ENCODE measurements at places on chromosomes 4 and X.

GRCh38 chr4:103634236-103634635 is 85.5 kb downstream of the TACR3 start:
- H3K27me3 ChIP-seq: no peaks in the 10 kb centered on the region
- H3K36me3 ChIP-seq: no peaks in the 10 kb centered on the region
- DNase-seq: no peak
- no peak overlapping the region for H3K4me3 ChIP-seq
- H3K27ac ChIP-seq: no peak overlapping the region

DNA sequence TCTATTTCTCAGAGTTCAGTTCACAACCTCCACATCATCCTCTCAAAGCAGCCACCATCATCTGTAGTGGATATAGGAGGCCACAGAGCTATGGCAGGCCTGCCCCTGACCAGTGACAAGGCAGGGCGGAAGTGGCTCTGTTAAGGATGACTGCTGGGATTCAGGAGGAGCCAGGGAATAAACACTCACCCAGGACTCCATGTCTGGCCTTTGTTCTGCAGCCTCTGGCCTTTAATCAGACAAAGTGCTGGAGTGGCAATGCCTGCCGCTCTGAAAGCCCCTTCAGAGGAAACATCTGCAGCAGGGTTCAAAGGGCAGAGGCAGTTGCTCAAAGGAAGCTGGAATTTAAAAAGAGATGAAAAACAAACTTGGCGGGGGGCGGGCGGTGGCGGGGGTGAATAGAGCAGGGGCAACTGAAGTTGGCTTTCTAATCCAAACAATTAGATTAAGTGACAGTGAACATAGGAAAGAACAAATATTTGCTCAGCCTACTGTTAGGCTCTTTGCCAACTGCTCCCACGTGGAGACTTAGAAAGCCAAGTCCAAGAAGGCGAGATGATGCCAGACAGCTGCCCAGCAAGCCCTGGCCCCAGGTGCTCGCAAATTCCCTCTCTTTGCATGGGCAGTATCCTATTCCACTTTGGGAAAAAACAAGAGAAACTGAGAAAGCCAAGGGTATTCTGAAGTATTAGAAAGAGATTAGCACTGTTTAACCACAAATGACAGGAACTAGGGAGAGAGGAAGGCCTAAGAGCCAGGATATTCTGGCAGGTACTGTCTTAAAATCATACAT is 5.5 kb downstream of the MPP1 start:
- H3K36me3 ChIP-seq: no peaks in the 10 kb centered on the region
- no peak overlapping the region for H3K27ac ChIP-seq
- H3K4me1 ChIP-seq: peaks cover 14% of the 10 kb centered on the region
- H3K27me3 ChIP-seq: no peaks in the 10 kb centered on the region
- no peak for DNase-seq

- no peak for DNase-seq
- no peaks in the 10 kb centered on the region for H3K4me1 ChIP-seq
- H3K27ac ChIP-seq: no peak overlapping the region
- H3K4me3 ChIP-seq: no peak overlapping the region
These were observed 456.5 kb downstream of the IL1RAPL1 start for GRCh38 chrX:29043746-29044145.

GRCh38 chr4:93232883-93233282 is 595.7 kb upstream of the ATOH1 start:
- H3K4me3 ChIP-seq: no peak overlapping the region
- DNase-seq: no peak
- H3K36me3 ChIP-seq: no peaks in the 10 kb centered on the region
- H3K27me3 ChIP-seq: no peaks in the 10 kb centered on the region

- no peaks in the 10 kb centered on the region for H3K36me3 ChIP-seq
- H3K27ac ChIP-seq: no peak overlapping the region
- H3K4me1 ChIP-seq: peaks cover 9% of the 10 kb centered on the region
- no peak overlapping the region for H3K4me3 ChIP-seq
- no peaks in the 10 kb centered on the region for H3K27me3 ChIP-seq
These were observed 10.2 kb downstream of the PDGFC start for GRCh38 chr4:156961196-156962057.
